ENCODE measurements at places on chromosomes 16 and 17.

DNA sequence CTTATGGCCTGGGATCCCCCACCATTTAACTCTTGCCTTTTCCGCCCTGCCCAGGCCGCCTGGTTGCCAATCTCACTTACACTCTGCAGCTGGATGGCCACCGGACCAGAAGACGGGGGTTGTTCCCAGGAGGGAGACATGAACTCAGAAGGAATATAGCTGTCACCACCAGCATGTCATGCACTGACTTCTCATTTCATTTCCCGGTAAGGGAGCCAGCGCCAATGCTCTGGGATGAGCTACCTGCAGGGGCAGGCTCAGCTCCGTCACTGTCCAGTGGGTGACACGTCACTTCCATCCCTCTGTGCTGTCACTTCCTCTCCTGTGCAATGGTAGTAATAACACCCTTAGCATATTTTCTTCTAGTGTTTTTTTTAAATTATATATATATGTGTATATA lies 26.7 kb downstream of the ITGAL start:
- DNase-seq = no peak

GRCh38 chr17:82015311-82015971 lies 7.2 kb downstream of the CENPX start:
- DNase-seq = no peak

DNA sequence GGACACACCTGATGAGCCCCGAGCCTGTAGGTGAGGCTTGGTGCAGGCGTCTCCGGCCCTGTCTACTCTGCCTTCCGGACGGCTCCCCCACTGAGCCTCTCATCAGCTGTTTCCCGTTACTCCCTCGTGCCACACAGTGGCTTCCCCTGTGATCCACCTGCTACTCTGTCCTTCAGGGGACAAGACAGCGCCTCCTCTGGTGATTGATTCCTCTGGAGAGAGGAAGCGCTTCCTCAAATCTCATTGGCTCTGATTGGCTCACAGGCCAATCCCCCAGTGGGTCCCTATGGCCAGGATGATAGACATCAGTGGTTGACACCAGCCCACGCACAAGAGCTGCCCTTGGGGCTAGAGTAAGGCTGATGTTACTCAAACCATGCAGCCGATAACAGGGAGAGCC lies 24.0 kb downstream of the RNF213 start:
- DNase-seq = no peak

- no peak for DNase-seq
Measured at GRCh38 chr17:82301916-82302567, 15.4 kb downstream of the CD7 start.

GRCh38 chr16:48350736-48351135 lies 34.5 kb downstream of the SIAH1 start:
- DNase-seq = no peak

GRCh38 chr16:86283944-86284343 lies 226.4 kb upstream of the FOXF1 start:
- no peak for DNase-seq

DNA sequence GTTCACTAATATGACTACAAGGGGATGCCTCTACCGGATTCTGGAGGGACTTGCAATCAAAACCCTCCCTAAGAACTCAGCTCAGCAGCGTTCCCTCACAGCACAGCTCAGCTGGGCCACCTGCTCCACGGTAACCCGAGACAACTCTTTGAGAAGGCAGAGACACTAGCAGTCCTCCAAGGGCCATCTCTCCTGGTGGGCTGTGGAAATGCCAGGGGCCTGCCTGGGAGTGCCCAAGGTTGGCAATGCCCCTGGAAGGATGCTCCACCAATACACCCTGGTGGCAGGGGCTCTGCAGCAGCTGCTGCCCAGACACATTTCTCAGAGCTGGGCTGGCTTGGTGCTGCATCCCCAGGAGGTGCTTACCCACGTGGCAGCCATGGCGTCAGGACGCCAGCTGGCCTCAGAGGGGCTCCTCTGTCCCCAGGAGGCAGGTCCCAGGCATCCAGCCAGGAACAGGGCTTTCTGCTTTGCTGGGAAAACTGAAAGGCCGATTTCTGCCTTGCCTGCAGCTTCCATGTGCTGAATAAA lies 16.5 kb downstream of the CDIP1 start:
- DNase-seq = no peak

- DNase-seq = no peak
Measured at GRCh38 chr16:88760424-88761142, 24.4 kb downstream of the PIEZO1 start.

DNA sequence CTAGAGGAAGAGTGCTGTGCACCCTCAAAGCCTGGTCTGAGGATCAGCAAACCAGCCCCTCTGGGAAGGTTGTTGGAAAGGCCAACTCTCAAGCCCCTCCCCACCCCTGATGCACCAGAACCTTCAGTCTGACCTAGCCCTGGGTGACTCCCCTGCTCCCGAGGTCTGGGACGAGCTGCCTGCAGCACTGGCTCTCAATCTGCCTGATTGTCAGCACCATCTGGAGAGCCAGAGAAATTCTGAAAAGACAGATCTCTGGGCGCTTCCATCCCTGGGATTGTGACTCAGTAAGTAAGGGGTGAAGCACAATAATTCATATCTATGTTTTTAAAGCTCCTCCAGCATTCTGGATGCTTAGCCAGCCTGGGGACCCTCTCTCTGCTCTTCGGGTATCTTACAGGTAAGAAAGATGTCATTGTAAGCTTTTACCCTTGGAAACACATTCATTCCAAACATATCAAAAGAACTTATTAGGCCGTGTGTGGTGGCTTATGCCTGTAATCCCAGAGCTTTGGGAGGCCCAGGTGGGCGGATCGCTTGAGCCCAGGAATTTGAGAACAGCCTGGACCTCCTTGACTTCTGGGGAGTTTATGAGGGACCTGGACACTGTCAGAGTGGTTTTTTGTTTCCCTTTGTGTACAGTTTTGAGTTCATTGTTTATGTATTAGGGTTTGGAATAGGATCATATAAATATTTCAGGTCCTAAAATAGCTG lies 147.5 kb downstream of the KCNJ12 start:
- DNase-seq = no peak

DNA sequence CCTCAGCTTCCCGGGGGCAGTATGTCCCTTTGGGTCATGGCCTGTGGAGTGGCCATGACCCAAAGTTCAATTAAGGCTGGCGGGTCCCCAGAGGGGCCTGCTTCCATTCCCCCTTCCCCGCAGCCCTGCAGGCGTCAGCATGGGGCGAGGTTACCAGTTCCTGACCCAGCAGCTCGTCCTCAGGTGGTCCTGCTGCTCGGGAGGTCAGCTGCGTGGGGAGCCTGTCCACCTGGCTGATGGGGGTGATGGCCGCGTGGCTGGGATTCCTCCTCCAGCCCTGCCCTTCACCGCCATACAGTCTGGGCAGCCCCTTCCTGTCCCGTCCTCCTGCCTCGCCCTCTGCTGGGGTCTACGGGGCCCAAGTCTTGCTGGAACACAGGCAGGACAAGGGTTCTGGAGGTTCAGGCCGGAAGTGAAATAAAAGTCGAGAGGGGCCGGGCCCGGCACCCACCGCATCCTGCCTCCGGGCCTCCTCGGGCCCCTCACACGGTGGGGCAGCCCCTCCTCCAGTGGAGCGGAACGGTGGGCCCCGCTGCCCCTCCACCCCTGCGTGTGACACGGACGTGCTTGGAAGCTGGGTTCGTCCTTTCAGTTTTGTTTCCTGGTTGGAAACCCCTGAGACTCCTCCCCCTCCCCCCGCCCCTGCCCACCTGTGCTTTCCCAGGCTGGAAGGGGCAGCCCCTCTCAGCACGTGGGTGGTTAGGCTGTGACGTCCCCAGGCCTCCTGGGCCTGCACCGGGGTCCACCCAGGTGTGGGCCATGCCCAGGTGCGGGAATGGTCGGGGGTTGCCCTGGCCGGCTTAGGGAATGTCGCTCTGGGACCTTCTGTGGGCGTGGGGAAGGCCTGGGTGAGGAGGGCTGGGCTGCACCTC lies 6.8 kb downstream of the UBALD2 start:
- no peak for DNase-seq

GRCh38 chr16:77788181-77789084 lies at the start of gene VAT1L:
TSS of gene VAT1L (plus strand) at chr16:77788564. CDS start at chr16:77788683, 119 bp downstream.
- peak; percentile 74 for DNase-seq

DNA sequence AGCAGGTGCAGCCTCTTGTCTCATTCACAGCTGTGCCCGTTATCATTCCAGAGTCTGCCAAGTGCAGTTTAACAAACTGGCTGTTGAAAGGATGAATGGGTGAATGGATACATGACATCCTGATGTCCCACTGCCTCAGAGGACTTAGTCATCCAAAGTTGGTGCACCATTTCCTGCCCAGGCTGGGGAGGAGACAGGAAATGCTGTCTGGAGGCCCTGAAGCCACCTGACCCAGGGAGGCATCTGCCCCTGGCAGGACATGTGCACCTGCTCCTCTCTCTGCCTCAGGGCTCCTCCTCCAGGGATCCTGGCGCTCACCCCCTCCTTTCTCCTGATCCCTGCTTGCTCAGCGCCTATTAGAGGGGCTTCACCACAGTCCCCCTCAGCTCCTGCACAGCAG lies 1.8 kb upstream of the CD300C start:
- no peak for DNase-seq

DNA sequence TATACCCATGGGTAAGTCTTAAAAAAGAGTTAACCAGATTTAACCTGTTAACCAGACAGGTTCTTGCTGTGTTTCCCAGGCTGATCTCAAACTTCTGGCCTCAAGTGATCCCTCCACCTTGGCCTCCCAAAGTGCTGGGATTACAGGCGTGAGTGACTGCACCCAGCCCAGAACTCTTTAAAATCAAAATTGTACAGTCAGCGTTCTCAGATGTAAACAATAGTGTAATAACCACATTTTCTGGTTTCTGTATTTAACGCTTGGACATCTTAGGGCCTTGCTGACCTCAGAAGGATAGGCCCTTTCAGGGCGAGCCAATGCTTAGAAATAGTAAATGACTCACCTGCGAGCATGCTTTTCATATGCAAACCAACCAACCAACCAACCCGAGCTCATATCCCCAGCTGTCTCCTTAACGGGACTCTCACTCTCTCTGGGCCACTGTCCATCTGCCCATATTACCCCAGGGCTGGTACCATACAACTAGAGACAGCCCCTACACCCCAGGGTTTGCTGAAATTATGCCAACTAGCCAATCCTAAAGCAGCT lies 415.0 kb upstream of the XYLT1 start:
- DNase-seq = no peak

GRCh38 chr17:70239391-70239826 lies 70.1 kb downstream of the KCNJ2 start:
- DNase-seq = no peak

DNA sequence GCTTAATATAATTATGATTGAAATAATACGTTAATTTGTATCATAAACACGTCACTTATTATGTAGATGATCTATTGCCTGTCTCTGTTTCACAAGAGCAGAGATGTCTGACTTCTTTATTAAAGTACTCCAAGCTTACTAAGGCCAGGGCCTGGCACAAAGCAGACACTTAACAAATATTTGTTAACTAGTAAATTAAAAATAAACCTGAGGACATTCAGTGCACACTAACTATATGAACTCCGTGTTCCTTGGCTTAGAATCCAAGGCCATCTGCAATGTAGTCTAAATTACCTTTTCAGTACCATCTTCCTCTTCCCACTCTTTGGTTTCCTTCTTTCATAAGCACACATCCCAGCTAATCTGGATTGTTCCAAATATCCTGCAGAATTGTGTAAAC lies 210.8 kb upstream of the SOX9 start:
- no peak for DNase-seq

- no peak for DNase-seq
Measured at GRCh38 chr17:48504953-48505352, 25.9 kb downstream of the HOXB1 start.

DNA sequence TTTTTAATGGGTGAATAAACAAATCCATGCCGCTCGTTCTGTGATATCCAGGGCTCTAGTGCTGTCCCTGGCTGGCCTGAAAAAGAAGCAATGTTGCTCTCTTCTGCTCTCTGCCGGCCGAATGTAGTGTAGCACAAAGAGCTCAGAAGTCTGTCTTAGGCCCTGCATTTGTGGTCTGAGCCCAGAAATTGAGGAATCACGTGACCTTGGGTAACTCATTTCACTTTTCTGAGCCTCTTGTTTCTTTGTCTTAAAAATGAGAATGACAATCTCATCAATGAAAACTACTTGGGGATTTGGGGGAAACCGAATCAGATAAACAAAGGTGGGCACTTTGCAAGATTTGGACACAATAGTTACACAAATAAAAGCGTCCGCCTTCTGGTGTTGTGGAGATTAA lies 381.6 kb upstream of the ASIC2 start:
- DNase-seq = peak; percentile 88

DNA sequence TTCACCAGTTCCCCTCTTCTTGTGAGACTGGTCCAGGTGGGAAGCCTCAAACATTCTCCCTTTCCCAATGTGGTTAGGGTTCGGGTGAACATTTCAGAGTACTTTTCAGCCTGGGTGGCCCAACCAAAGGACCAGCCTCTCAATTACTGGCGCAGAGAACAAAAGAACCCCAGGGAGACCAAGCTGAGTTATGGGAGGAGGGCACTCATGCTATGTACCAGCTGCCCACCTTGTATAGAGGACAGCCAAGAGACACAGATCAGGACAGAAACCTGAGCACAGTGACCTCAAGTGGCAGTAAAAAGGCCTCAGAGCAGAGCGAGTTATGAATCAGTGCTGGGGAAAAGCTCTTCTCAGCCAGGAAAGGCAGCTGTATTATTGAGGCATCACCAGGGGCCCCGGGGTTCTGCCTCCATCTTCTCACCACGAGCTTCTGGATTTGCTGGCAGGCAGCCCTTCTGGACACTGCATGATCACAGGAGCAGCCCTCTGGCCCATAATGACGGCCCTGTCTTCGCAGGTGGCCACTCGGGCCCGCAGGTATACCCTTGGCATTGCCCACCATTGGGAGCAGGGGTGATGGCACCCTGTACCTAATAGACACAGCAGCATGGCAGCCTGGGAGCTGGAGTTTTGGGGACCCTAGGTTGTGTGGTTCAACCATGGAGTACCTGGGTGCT lies 3.8 kb downstream of the G6PC3 start:
- DNase-seq = no peak

DNA sequence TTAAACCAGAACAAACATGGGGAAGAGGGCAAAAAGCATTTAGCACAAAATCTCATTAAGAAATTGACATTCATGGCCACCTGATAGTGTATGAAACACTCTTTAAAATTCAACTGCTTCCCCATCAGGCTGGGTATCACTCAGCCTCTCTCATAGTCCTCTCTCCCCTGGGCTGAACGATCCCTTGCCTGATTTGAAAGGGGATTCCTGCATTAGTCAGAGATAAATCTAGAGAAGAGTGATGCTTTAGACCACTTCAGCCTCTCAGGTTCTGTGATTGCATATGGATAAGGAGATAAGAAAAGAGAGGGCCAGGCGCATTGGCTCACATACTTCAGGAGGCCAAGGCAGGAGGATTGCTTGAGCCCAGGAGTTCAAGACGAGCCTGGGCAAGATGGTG lies 280.0 kb downstream of the SOX9 start:
- no peak for DNase-seq

Measured in AG20443 (cell line).